ENCODE measurements at places on chromosomes 6 and 20.

- no peaks in the 10 kb centered on the region for H3K36me3 ChIP-seq
- peaks cover 5% of the 10 kb centered on the region for H3K27me3 ChIP-seq
- H3K4me1 ChIP-seq: no peaks in the 10 kb centered on the region
These were observed 41.2 kb downstream of the LRFN2 start for GRCh38 chr6:40545954-40546353.

DNA sequence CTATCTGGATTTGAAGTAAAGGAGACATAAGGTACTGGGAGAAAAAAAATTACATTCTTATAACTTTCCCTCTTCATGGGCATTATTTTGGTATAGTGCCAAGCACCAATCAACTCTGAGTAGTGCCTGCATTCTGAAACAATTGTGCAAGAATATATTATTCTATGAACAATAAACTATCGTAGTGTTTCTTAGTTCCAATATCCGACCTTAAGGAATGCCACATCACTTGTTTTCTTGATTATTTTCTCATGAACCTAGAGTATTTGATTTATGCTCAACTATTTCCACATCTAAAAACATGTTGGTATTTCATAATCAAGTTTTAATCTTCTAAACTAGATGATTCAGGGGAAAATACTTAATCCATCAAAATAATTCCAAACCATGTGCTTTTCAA, 294.4 kb upstream of the TBX18 start:
- H3K36me3 ChIP-seq: no peaks in the 10 kb centered on the region
- DNase-seq: no peak
- no peaks in the 10 kb centered on the region for H3K4me1 ChIP-seq
- no peak overlapping the region for H3K27ac ChIP-seq
- H3K27me3 ChIP-seq: no peaks in the 10 kb centered on the region

DNA sequence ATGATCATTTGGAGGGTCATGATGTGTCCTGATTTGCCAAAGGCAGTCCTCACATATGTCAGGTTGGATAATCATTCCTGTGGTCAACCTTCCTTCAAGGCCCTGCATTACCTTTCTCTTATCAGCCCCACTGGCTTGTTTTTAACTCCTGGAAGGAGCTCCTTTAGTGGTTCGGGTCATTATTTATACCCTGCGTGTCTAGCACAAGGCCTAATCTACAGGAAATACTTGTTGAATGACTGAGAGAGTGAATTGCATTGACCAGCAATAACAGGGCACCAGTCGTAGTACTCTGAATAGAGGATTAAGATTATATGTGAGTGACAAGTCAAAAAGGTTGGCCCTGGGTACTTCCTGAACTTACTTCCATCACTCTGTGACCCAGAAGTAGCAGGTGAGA, 4.5 kb downstream of the HIVEP2 start:
- H3K27ac ChIP-seq: no peak overlapping the region
- DNase-seq: no peak
- no peak overlapping the region for H3K4me3 ChIP-seq
- H3K4me1 ChIP-seq: peaks cover 47% of the 10 kb centered on the region
- H3K27me3 ChIP-seq: no peaks in the 10 kb centered on the region

DNA sequence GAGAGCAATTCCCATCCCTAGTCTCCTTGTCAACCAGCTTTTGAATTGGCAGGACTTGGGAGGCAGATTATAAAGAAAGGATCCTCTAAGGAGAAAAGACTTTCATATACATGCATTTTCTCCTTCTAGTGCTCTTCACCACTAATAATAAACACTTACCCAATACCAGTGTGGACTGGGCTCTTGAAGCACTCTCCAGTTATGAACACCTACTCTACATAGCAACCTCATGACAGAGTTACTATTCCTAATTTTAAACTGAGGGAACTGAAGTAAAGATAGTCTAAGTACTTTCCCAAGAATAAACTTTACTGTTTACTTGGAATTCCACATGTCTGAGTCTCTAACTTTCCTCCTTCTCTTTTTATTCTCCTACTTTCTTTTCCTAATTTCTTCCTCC, 4.8 kb downstream of the COL9A1 start:
- no peak overlapping the region for H3K4me3 ChIP-seq
- H3K4me1 ChIP-seq: no peaks in the 10 kb centered on the region
- peaks cover 42% of the 10 kb centered on the region for H3K27me3 ChIP-seq
- H3K27ac ChIP-seq: no peak overlapping the region
- no peak for DNase-seq

DNA sequence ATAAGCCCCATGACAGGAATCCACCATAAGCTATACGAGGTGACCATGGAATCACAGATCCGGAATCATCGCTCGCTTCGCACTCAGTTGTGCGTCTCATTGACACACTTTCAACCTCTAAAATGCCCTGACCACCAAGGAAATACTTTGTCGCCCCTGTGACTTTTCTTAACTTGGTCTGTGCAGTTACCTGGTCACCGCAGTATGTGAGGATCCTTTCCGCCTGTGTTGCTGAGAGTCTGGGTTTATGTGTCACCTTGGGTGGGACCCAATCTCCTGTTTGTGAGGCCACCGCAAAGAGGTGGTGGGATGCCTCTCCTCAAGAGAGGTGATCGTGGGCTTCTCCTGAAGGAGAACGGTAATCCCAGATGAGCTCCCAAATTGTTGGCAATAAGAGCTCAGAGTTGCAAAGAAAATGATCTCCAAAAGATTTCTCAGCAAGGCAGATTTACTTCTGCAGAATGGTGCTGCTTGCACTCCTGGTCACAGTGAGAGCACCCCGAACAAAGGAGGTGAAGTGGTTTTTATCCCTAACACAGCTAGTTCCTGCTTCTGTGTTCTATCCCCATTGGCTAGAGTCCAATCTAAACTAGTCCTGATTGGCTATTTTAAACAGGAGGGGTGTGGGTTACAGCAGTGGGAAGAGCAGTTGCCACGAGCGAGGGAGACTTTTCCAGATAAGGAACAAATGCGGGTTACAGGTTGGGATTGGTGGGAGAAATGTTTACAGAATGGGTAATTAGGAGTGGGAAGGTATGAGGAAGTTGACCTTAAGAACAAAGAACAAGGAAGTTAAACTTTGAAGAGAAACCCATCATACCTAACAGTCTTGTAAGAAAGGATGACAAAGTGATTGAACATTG, 9.1 kb upstream of the ZNFX1 start:
- peaks cover 100% of the 10 kb centered on the region for H3K36me3 ChIP-seq
- H3K27ac ChIP-seq: peak overlapping the region; percentile 87
- H3K4me1 ChIP-seq: peaks cover 58% of the 10 kb centered on the region
- no peaks in the 10 kb centered on the region for H3K27me3 ChIP-seq

DNA sequence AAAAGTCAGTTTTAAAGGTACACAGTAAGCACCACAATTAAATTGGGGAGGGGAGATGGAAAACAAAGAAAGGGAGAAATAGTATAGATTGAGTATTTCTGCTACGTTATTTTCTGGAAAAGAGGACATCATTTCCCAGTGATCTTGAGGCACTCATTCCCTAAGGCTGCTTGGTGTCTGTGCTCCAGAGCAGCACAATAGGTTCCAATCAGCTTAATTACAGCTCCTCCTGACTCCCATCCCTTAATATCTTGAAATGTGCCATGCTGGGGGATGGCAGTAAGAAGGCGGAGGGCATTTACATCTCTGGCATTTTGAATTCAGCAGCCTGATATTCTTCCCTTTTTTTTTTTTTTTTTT, 39.5 kb upstream of the BEND3 start:
- no peaks in the 10 kb centered on the region for H3K27me3 ChIP-seq
- H3K4me1 ChIP-seq: no peaks in the 10 kb centered on the region
- no peak for DNase-seq
- no peaks in the 10 kb centered on the region for H3K36me3 ChIP-seq
- no peak overlapping the region for H3K27ac ChIP-seq

DNA sequence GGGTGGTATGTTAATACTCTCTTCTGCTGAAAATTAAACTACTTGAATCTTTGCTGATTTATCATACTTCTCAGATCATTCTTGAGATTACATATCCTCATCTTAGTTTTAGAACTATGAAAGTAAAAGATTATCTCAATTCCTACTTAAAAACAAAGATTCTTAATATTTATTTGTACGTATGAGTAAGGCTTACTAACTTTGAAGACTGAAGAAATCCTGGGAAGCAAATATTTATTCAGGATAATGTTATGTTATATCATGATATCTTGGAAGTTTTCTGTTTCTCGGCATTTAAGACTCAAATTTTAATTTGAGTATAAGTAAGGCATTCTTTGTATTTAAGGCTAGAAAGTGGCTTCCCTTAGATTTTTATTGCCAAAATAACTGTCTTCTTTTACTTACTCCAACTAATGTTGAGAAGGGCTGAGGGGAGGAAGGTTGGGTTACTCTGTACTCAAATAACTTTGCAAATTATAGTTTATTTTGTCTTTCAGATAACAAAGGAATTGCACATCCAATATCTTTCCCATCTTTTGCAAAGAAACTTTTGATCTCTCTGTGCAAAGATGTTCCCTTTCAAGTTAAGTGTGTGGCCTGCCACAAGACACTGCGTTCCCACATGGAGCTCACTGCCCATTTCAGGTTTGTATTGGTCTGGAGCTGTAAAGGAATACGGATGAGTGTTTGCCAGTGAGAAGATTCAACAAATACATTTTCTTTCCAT, 30.5 kb upstream of the BAG2 start:
- H3K36me3 ChIP-seq: peaks cover 61% of the 10 kb centered on the region
- DNase-seq: no peak
- no peaks in the 10 kb centered on the region for H3K27me3 ChIP-seq
- no peak overlapping the region for H3K4me3 ChIP-seq
- H3K27ac ChIP-seq: no peak overlapping the region
- H3K4me1 ChIP-seq: no peaks in the 10 kb centered on the region

GRCh38 chr20:35702824-35703695, 3.9 kb downstream of the ROMO1 start:
- no peak overlapping the region for H3K4me3 ChIP-seq
- peaks cover 9% of the 10 kb centered on the region for H3K4me1 ChIP-seq
- peaks cover 81% of the 10 kb centered on the region for H3K36me3 ChIP-seq

DNA sequence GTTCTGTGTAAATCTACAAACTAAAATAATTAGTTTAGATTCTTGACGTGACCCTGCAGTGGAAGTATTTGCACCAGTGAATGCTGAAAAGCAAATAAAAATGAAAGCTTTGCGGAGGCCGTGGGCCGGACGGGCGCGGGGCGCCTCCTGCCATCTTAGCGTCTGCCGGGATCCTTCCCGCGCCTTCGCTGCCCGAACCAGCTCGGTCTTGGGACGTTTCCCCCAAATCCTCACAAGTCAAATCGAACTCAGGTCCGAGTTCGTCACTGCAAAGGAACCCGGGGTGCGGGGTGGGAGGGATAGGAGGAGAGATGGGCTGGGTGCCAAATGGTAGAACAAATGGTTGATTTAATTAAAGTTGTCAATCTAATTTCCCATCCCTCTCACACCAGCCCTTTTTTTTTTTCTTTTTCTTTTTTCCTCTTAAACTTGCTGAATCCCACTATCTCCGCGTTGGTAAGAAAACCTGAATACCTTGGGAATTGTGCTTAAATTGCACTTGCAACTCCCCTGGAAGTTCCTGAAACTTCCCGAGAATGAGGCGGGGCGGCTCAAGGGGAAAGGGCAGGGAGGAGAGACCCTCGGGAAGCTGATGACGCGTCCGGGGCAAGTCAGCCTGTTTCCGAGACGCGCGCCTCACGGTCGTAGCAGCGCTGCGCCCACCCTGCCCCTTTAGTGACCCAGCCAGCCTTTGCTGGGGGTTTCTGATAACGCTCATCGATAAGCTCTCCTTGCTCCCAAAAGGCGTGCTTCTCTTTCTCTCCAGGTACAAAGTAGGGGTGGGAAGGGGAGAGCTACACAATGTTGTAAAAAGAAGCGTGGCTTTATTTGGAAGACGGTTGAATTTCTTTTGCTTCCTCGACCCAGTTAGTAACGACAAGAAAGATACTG, 1.8 kb downstream of the GJA1 start:
- no peaks in the 10 kb centered on the region for H3K36me3 ChIP-seq
- H3K4me1 ChIP-seq: peaks cover 9% of the 10 kb centered on the region
- no peaks in the 10 kb centered on the region for H3K27me3 ChIP-seq
- DNase-seq: peak; percentile 61
- H3K27ac ChIP-seq: peak overlapping the region; percentile 66

GRCh38 chr6:143198312-143198711, 137.6 kb downstream of the AIG1 start:
- no peak for DNase-seq
- no peaks in the 10 kb centered on the region for H3K4me1 ChIP-seq
- H3K36me3 ChIP-seq: 0 out of 2 replicates have a peak, but pooled peaks cover 5% of the 10 kb centered on the region
- no peak overlapping the region for H3K27ac ChIP-seq
- no peaks in the 10 kb centered on the region for H3K27me3 ChIP-seq

DNA sequence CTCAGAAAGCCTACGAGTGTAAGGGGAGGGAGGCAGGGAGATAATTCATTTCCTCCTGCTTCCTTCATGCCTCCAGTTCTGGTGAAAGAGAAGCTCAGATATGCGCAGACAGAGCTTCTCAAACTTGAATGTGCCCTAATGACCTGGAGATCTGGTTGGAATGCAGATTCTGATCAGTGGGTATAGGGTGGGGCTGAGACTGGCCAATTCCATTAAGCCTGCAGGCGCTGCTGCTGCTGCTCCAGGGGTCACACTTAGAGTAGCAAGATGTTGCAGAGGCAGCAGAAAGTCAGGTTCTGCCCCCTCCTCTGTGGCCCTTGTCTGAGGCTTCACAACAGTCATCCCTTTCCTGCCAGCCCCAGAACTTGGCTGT, 161.0 kb downstream of the DHX35 start:
- no peak overlapping the region for H3K4me3 ChIP-seq
- H3K27ac ChIP-seq: no peak overlapping the region
- H3K4me1 ChIP-seq: peaks cover 8% of the 10 kb centered on the region
- H3K36me3 ChIP-seq: no peaks in the 10 kb centered on the region
- H3K27me3 ChIP-seq: no peaks in the 10 kb centered on the region

DNA sequence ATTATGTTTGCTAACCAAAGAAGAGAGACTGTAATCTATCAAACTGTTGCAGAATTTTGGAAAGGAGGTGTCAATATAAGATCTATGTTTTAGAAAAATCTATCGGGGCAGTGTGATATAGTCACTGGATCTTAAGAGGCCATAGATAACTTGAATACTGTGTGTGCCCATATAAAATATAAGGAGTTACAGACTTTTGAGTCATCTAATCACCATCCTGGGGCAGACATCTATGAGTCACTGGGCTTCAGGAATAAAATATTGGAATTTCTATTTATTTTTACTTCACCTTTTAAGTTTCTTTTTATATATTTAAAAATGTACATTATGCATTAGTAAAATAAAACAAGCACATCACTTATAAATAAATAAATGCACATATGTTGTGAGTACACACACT, 509.3 kb upstream of the MAN1A1 start:
- peaks cover 2% of the 10 kb centered on the region for H3K4me1 ChIP-seq
- no peak overlapping the region for H3K27ac ChIP-seq
- no peak overlapping the region for H3K4me3 ChIP-seq
- H3K27me3 ChIP-seq: no peaks in the 10 kb centered on the region
- no peak for DNase-seq
